NCI-H2107 (cell line): ENCODE measurements at places on chromosomes 7 and 10.

DNA sequence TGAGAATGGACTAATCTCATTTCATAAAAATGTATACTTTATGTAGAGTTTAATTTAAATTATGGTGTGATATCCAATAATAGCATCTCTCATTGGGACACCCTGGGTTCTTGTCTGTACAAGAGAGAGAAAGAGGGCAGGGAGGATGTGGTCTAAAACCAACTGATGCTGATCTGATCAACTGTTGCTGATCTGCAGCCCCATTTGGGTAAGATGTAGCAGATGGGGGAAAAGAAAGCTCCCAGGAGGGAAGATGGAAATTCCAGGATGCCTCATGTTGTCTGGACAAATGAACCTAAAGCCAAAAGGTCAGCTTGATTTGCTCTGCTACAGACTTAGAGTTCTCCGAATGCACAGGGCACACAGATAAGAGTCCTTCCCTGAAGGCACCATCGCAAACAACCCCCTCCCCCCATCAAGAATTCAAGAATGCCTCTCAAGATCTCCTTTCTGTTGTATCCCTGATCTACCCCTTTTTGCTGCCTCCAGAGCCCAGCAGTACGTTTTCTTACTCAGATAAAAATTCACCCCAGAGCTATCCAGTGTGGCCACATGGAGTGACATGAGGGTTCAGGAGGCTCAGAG lies 171.4 kb upstream of the INHBA start:
- DNase-seq, result no peak

GRCh38 chr10:29920408-29921070 lies 138.8 kb downstream of the JCAD start:
- DNase-seq, result no peak

DNA sequence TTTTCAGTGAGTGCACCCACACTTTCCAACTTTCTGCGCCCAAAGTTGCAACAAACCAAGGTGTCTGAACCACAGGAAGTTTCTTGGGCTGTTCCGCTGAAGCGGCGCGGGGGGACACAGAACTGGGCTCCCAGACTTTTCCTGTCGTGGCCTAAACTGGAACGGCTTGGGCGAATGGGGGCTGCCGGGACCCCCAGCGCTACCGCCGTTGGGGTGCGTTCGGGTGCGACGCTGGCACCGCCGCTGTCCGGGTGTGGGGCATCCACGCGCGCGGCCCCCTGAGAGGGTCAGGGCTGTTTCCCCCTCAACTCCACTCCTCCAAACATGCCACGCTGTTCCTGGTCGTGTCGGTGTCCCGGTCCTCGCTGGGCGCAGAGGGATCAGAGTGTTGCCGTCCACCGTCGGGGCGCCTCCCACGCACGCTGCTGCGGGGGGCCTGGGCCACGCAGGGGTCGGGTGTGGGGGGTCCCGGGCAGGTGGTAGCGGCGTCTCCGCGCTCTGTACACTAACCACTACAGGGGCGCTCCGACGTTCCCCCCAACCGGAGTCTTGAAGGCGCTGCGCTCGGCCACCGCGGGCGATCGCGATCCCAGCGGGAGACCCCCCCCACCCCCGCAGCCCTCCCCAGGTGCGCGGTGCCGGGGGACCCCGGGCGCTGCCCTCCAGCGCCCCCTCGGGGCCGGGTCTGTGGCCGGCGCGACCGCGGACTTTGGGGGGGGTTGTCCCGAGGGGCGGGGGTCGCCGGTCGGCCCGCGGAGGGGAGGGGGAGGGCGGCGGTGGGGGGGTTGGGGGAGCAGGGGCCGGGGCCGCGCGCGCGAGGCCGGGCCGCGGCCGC lies 2.2 kb upstream of the CUX1 start:
- DNase-seq, result no peak

DNA sequence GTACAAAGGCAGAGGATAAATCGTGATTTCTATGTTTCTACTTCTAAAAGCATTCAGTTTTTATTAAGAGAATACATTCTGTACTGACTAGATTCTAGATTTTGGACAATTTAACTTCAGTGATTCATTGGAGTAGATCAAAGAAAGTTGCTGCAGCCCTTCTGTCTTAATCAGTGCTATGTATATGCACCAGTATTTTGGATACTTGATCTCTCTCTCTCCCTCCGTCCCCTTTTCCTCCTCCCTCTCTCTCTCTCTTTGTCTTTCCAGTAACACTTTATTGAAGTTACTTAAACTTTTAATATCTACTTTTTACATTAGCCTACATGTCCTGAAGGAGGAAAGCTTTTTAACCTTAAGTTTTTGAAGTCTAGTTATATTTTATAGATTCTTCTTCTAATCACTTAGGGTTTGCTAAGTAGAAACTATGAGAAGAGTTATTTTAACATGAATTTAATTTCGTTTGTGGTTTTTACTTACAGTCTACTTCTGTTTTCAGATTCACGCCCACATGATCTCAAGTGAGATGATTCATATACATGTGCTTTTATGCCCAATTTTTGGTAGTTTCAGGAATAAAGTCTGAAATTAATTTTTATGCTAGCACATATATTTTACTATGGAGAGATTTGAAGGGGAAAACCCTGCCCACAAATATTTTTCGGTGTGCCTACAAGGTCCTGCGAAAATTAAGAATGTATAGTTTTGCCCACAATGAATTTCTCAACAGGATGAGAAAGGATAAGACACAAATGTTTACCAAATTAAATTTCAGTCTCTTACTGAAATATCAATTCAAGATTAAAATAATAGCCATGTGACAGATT lies 9.1 kb downstream of the MDFIC start:
- no peak for DNase-seq

DNA sequence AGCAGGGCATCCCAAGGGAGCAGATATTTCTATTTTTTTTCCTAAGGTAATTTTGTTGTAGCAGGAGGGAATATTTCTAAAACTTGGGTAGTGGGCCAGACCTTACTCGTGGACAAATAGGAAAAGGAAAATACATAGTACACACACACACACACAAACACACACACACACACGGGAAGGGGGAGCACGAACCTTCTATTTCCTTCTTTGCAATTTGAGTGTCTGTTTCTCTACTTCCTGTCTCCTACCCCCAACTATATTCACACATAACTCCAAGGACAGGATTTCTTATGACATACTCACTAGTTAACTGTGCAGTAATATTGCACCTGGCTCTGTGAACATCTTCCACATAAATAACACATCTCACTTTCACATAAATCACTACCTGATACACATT lies 4.4 kb downstream of the LDB1 start:
- no peak for DNase-seq

- DNase-seq, result no peak
These were observed 86.6 kb downstream of the COL28A1 start for GRCh38 chr7:7449055-7449454.

DNA sequence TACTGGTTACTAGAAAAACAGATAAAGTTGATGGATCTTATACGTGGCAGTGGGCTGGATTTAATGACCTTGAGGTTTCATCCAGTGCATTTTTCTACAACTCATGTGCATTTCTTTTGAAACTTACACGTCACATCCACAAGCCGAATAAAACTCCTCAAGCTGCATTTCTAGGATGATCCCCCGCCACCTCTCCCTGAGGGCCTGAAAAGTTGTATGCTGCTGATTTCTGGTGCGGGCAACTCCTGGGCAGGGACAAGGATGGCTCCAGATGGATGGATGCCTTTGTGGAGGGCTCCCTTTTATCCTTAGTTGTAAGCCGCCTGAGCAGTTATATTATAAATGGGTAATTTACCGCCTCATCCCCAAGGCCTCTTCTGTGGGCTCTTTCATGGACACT lies 1091.1 kb downstream of the LRMDA start:
- no peak for DNase-seq

DNA sequence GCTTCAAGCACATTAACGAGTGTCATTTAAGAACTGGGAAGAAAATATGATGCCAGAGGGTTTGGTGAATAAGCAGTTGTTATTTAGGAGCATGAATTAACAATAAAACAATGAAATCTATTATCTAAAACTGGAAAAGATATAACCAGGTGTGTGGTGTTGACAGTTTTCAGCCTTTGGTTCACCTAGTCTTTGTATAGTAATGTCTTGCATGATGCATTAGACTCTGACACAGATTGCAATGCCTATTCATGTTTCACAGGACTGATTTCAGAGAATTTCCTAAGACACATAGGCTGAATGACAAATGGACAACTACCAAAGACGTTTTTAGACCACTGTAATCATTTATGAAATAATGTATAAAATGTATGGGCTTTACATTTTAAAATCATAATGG lies 135.1 kb upstream of the CAV2 start:
- DNase-seq, result no peak

DNA sequence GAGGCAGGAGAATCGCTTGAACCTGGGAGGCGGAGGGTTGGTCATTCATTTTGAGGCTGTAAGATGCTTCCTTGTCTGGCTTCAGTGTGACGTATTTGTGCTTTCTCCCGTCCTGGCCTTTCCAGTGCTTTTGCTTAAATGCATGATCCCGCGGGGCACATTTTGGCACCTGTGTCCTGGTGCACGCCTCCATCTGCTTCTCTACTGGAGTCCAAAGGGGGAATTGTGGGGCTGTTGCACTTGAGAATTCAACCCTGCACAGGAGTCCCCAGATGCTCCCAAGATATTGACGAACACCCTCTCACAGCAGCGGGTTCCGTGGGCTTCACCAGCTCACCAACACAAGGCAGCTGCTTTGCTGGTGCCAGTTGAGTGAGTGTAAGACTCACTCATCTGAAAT lies 10.3 kb upstream of the LRRC27 start:
- no peak for DNase-seq
